ENCODE measurements at places on chromosomes 5 and 9.

- no peak for DNase-seq
Observed at GRCh38 chr5:124697933-124698591, 48.4 kb downstream of the ZNF608 start.

GRCh38 chr9:93591301-93592007 lies 15.1 kb downstream of the PHF2 start:
- DNase-seq = no peak

DNA sequence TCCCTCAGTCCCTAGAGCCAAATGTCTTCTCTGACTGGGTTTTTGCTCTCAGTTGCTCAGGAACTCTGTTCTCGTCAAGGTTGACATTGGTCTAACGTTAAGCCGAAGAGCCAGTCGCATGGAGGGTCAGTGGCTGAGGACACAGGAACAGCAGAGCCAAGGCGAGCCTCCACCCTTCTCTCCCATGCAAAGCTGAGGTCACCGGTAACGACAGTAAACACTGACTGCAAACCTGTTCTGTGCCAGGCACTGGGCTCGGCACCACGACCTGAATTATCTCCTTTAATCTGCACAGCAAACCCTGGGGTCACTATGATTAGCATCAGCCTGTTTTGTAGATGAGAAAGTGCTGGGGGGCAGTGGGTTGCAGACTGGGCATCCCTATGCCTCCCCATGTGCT lies 171.0 kb downstream of the COL23A1 start:
- no peak for DNase-seq

DNA sequence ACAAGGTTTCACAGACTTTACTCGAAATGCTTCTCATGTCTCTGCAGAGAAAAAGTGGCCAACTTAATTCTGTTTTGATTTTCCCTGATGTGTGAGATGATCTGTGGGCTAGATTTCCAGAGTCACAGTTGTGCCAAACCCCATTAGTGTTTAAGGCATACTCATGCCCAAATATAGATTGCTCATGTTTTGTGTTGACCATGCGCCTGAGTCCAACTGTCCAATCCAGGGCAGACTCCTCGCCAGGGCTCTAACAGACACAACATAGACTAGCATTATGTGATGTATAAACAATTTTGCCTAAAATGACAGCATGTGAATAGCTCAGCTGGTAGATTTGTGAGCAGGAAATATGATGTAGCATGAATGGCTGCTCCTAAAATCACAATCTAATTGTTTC lies 128.1 kb downstream of the PRDM6 start:
- DNase-seq = no peak

- no peak for DNase-seq
Observed at GRCh38 chr5:14374100-14374499, 207.5 kb upstream of the OTULINL start.

GRCh38 chr9:12884736-12885395 lies 110.0 kb downstream of the LURAP1L start:
- peak; percentile 86 for DNase-seq

DNA sequence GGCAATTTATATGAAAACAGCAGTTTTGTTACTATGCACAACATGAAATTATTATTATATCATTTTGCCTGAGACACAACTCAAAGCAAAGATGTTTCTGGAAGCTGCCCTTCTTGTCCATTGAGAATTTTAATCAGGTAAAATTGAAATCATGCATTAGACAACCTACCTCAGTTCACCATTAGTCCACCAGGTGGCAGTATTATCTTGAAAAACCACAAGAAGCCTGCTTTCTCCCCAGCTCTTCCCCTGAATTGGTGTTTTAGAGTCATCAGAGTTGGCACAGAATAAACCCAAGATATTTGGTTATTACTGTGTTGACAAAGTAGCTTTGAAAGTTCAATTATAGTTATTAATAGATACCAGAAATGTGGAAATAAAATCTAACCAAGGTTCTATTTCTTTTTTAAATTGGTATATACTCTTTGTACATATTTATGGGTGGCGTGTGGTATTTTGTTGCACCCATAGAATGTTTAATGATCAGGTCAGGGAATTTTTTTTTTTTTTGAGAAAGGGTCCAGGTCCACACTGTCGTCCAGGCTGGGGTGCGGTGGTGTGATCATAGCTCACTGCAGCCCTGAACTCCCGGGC lies 25.7 kb downstream of the UTP15 start:
- DNase-seq = peak; percentile 88

DNA sequence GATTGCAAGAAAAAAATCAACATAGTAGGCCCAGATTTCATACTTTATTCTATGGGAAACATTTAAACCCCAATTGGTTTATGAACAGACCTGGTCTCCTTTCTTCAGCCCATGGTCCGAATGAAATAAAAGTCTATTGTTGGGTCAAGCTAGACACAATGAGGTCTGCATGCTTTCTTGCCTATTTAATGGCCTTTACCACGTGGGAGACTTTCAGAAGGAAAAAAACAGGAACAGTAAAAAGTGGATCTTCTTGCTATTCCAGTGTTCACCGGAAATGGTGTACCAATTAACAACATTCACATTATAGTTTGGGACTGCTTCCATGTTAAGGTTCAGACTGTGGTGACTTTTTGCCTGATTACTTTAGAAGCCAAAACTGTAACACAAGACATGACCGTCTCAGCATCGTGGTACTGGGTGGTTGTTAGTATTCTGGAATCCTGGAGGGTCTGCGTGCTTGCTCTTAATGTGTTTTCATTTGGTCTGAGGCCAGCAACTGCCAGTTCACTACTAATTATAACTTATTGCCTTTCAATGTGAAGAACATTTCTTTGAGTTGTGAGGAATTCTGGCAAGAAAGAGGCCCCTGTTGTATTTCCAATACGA lies 85.4 kb upstream of the PRRC1 start:
- DNase-seq = no peak

- DNase-seq = no peak
Observed at GRCh38 chr9:93295456-93296076, 111.6 kb downstream of the WNK2 start.

- no peak for DNase-seq
Observed at GRCh38 chr5:163916376-163916775, 411.0 kb downstream of the MAT2B start.

DNA sequence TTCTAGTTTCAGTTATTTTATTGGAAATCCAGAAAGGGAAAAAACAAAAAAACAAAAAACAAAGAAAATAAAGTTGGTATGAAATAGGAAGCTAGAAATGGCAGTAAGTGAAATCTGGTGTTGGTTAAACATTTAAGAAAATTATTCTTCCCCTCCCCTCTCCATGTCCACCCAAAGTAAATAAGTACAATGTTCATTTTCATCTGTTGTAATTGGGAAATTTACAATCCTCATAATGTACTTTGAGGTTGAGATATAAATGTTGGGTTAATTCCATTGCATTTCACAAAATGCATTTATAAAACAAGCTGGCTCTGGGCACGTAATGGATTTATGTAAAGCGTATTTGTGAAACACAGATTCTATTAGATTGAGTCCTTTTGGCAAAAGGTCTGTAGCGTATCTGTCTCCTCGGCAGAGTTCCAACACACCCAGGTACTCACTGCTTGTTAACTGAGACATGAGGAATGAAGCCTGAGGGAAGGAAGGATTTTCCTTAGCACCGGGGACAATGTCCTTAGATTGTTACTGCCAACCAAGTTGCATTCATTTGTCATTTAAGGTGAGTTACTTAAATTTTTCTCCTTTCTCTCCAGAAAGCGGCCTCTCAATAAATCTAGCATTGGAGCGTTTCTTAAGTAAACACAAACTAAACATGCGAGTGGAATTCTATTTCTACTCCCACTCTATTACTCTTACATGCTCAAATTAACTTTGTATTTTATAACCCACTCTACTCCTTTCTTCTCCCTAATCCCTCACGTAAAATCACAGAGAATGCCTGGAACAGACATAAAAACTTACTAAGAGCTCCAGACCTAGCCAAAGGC lies 912.3 kb upstream of the WWC1 start:
- no peak for DNase-seq

GRCh38 chr9:115980976-115981375 lies 172.6 kb upstream of the PAPPA start:
- DNase-seq = no peak

DNA sequence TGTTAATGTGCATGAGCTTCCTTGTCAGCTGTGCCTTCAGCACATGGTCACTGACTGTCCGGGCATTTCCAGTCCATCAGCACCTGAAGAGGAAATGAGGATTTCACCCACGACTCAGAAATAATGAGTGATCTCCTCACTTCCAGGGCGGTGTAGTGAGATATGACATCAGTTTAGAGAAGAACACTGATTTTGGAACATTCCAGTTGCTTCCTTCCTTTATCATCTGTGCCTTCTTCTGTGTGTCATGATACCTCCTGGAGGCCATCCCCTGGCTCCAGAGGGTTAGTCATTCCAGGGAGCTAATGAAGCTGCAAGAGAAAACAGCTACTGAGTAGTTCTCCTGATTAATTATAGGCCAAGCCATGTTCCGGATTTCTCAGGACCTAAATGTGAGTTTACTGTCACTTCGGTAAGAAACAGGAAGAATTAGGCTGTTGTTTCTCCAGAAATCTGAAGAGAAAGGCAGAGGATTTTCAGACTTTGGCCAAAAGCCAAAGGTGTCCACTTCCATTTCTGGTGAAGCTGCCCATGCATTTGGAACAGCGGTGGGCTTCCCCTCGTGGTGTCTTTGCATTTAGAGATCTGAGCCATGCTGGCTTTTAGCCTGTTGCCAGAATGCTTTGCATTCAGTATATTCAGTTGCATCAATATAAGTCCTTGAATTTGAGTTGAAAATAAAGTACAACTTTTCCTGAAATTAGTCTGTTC lies 161.3 kb upstream of the OTULINL start:
- DNase-seq = peak; percentile 11

DNA sequence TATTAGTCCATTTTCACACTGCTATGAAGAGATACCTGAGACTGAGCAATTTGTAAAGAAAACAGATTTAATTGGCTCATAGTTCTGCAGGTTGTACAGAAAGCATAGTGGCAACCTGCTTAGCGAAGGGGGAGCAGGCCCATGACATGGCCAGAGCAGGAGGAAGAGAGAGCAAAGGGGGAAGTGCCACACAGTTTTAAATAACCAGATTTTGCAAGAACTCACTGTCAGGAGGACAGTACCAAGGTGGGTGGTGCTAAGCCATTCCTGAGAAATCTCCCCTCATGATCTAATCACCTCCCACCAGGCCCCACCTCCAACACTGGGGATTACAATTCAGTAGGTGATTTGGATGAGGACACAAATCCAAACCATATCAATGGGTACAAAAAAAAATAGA lies 16.8 kb upstream of the PCSK5 start:
- no peak for DNase-seq

- DNase-seq = no peak
Observed at GRCh38 chr9:127953768-127954505, 16.3 kb upstream of the DPM2 start.

DNA sequence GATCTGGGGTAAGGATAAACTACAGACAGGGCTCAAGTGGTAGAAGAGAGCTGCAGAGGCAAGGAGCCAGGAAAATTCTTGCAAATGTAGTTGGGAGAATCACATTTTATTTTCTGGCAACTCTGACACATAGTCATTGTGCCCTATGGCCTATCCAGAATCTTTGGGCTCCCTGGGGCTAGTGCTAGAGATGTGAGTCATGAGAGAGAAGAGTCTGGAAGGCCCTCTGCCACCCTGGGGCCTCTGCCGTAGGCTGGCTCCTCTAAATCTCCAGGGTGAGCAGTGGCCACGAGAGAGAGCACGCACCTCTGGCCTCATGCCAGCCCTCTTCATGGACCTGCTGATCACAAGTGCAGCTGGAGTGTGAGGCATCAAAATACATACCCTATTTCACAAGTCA lies 74.3 kb upstream of the SSBP2 start:
- no peak for DNase-seq

DNA sequence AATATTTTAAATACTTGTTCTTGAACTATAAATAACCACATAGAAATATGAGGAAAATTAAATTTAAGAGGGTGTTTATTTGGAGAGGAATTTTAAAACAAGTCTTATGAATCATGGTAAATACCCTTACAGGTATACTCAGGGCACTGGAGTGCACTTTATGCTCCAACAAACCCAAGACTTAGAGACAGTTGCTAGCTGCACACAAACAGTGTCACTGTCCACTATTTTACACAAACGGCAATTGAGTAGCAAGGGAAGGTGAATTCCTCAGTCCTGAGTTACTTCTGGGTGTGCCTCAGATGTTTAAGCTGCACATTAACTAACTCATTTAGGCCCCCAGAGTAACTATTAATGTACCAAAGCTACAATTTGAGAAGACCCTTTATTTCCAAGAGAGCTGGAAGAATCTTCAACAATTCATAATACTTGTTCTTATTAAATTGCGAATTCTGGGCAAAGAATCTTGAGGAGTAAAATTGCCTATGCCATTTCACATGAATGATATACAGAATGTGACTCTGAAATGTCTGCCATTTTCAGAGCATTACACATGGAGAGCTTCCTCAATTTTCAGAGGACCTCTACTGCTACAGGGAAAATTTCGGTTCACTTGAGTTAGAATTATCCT lies 371.2 kb downstream of the PDE4D start:
- DNase-seq = no peak

- DNase-seq = peak; percentile 40
Observed at GRCh38 chr5:63916786-63917185, 45.5 kb downstream of the HTR1A start.

Data from RKO (cell line).